Activated CD8-positive, alpha-beta memory T cell treated with anti-CD3 and anti-CD28 coated beads for 1 hour (primary cell): ENCODE measurements at places on chromosomes 1 and 21.

- no peak for DNase-seq
These were observed 132.2 kb downstream of the SYT2 start for GRCh38 chr1:202578001-202578504.

GRCh38 chr1:152049291-152050083 is 12.7 kb upstream of the S100A11 start:
- DNase-seq = no peak

DNA sequence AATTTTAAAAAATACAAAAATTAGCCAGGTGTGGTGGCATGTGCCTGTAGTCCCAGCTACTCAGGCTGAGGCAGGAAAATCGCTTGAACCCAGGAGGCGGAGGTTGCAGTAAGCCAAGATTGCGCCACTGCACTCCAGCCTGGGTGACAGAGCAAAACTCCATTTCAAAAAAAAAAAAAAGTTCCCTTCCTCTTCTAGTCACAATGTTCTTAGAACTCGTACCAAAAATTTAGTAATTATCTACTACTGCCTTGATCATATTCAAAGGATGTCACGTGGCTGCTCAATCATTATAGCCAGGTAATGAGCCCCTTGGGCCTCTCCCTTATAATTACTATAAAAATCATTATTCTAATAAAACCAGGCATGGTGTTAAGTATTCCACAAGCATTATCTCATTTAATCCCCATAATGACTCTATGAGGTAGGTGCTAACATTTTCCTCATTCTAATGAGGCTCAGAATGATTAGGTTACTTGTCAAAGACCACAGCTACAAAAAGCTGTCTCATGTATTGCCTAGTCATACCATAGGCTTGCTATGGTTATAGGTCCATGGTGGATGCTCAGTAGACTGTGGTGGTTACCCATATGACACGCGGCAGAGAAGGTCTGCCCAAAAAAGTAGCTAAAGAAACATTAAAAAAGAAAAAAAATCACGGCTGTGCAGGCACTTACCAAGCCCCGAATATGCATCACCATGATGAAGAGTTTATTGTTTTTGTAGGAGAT is 15.5 kb upstream of the PPP1R15B start:
- DNase-seq = no peak

GRCh38 chr1:227417756-227418480 is 99.6 kb upstream of the CDC42BPA start:
- DNase-seq = no peak

GRCh38 chr1:45015683-45016082 is 3.6 kb downstream of the UROD start:
- no peak for DNase-seq

DNA sequence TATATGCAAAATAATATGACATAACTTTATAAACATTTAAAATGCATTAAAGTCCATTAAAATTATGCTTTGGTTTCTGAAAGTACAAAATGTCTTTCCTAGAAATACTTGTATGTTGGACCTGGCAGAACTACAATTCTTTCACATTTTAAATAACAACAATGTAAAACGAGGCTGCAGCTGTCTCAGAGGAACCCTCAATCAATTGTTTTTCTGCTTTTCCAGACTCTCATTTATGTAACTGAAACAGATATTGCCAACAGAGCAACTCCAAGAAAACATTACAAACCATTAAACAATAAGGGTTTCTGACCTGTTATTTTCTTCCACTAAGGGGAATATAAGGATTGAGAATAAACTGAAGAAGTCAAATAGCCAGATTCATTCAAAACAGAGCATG is 1193.4 kb downstream of the NCAM2 start:
- DNase-seq = no peak

DNA sequence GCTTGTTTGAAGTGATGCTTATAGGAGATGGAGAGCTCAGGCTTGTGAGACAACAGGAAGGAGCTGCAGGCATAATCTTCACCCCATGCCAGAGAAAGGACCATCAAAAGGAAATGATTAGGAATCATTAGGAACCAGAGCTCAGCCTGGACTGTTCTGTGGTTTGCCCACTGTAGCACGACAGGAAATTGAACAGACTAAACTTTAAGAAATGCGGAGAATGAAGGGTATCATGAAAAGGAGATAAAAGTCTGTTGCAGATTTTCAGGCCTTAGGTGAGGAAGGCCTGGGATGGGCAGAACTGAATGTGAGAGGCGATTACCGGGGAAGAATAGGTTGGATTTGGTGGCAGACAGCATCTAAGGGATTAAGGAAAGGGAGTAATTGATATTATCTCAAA is 292.0 kb upstream of the PLXNA2 start:
- no peak for DNase-seq

DNA sequence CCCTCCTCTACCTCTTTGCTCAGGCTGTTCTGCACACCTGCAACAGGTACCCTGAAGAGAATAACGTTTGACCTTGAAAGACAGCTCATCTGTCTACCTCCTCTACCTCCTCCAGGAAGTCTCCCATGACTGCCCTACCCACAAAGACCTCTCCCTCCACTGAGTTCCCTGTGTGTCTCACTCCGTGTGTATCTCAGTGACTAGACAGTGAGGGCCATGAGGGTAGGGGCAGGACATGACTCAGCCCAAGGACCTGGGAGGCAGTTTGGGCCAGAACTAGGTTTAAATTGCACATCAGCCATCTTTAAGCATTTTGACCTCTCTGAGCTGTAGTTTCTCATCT is 32.0 kb upstream of the LRP8 start:
- no peak for DNase-seq

DNA sequence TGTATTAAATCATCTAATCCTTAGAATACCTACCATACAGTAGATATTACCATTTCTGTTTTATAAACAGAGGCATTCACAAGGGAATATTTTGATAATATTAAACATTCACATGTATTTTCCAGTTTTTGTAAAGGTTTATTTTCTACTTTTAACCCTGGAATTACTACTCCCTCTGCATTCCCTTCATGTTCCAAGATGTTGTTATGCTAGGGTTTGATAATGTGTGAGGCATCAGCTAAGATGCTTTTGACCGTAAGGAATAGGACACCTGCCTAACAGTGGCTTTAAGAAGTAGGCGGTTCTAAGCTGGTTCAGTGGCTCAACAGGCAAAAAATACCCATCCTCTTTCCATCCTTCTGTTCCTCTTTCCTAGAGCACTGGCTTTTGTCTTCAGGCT is 131.9 kb upstream of the USP24 start:
- no peak for DNase-seq

GRCh38 chr1:27600498-27601175 is 3.3 kb downstream of the AHDC1 start:
- DNase-seq = no peak

- DNase-seq = no peak
These were observed 19.0 kb downstream of the SDHC start for GRCh38 chr1:161333166-161333565.

GRCh38 chr1:9289090-9289534 is 3.6 kb upstream of the SPSB1 start:
- DNase-seq = peak; percentile 65

DNA sequence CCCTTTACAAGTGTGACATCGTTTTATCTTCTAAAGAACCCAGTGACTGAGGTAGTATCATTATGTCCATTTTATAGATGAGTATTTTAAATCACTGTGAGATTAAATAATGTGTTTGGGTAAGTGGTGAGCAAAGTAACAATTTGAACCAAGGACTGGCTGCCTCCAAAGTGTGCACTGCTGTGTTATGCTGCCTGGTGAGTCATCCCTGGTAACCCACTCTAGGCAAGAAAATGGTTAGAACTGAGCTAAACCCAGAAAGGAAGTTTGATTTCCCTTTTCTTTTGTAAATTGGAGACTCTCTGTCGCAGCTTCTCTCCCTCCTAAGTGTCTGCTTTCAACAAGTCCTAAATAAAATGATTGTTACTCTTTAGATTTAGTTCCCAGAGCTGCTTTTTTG is 342.8 kb upstream of the KAZN start:
- no peak for DNase-seq

- DNase-seq = no peak
These were observed 29.5 kb upstream of the CLSTN1 start for GRCh38 chr1:9853249-9853595.

DNA sequence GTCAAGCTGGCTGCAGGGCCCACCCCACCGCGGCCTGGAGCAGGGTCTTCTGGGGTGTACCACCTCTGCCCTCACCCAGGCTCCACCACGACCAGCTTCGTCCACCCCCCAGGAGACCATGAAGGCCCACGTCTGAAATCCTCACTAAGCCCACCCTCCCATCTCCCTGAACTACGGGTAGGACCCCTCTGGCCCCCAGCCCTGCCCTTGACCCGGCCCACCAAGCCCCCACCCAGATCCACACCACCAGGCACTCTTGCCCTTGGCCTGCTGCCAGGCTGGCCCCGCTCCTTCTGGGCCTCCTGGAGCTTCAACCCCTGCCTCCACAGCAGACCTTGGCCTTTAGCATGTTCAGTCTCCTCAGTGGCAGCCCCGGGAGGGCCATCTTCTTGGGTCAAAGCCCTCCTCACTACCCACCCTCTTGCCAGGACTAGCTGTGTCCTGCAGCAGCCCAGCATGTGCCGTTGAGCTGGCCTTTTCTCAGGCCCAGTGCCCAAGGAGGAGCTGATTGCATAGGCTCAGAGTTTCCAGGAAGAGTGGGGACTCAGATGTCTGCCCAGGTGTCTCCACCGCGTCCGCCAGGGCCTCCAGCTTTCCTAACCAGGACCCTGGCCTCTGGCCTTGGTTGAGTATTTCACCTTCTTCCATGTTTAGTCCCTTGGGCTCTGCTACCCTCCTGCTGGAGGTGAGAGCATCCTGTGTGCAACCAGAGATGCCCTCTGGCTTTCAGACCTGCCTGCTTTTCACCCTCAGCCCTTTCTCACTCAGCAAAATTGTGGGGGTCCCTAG is 17.7 kb upstream of the SAMD11 start:
- DNase-seq = no peak

DNA sequence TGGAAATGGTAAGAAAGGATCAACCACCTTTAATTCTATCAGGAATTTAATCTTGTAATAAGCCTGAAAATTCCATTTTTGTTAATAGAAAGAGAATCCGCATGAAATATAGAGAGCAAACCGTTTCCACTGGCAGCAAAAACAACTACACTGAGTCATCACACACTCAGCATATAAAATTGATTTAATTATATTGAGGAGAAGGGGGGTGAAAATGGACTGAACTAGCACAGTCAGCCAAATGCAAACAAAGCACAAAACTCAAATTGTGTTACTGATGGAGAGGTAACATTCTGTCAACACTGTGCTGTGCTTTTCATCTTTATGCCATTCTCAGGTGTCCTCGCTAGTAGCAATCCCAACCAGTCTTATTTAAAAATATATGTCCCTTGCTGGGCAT is 1583.9 kb downstream of the MRPL39 start:
- DNase-seq = no peak

- no peak for DNase-seq
These were observed 56.3 kb upstream of the BACE2 start for GRCh38 chr21:41111681-41112080.

- no peak for DNase-seq
These were observed 1256.9 kb downstream of the BRINP3 start for GRCh38 chr1:189220750-189221149.

GRCh38 chr1:17488995-17489767 is 49.7 kb upstream of the RCC2 start:
- DNase-seq = no peak

- no peak for DNase-seq
These were observed 561 bp downstream of the SLC26A9 start for GRCh38 chr1:205942631-205943159.

GRCh38 chr1:2212532-2213491 is 15.3 kb upstream of the SKI start:
- peak; percentile 49 for DNase-seq

GRCh38 chr1:76868154-76868882 is 1.0 kb downstream of the ST6GALNAC5 start:
- no peak for DNase-seq

- DNase-seq = peak; percentile 38
These were observed 23.1 kb downstream of the DYRK3 start for GRCh38 chr1:206658264-206658980.

- no peak for DNase-seq
These were observed 25.2 kb downstream of the IL12RB2 start for GRCh38 chr1:67332653-67333529.

DNA sequence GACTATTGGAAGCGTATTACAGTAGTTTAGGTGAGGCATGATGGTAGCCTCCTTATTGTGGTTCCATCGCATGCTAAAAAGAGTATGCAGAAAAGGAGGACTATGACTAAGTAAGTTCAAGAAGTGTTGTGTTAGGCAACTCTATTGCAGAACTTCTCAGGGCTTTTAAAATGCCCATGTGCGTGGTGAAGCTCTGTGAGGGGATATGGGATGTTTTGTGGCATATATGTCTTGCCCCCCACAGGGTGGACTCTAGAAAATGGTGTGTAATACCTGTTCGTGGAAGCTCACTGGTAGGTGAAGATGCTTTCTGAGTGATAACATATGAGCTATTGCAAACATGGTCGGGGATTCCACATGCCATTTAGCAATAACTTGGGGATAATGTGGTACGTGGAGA is 31.7 kb downstream of the MAN1A2 start:
- DNase-seq = no peak

DNA sequence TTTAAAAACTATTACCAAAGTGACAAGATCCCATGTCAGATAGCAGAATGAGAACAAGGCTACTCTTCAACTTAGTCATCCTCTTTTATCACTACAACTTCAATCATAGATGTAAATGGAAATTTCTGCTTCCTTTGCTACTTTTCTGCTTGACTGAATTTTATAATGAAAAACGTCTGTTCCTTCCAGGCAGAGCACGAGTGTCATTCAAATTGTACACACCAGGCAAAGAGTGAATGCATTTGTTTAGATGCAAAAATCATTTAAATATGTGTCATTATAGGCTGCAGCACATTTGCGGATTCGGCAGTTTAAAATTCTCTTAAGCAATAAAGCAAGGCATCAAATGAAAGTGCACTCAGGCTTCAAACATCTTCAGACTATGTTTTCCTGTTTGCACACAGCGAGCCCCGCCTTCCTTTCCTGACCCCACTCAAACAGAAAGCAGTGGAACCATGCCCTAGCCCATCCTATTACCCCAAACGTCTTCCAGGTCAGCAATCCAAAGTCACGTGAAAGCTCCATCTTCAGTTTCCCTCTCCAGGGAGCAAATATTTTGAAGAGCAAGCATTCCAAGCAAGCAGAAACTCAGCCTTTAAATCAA is 99.6 kb downstream of the APP start:
- DNase-seq = no peak

DNA sequence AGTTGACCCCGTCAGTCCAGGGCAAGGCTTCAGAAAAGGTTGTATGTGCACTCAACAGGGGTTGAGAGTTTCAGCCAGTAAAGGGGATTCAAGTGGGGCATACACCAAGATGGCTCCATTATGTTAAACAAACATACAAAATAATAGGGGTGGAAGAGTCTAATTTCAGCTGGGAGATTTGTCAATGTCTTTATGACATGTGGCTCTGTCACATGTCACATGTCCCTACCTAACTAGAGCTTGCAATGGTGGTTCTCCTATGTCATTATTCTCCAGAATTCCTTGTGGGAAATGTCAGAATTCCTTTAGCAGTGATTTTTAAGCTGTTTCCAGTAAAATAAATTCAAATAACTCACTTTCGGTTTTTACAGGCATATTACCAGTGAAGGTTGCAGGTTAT is 392.0 kb upstream of the ADGRL4 start:
- no peak for DNase-seq
